Pericardium fibroblast (primary cell): ENCODE measurements at places on chromosomes 5 and 9. TPM values are rescaled to one million over a fixed set of nuclear protein-coding genes. Genes with fewer than 3 reads are reported as not detected.

Gene PCSK1
- total RNA-seq, result 1.4 TPM in 1 of 2 replicates, not detected in the other

Gene KLF9
- 48.2 and 68.5 TPM in 2 replicates for total RNA-seq

Gene ARSI
- total RNA-seq, result 3.3 and 7.2 TPM in 2 replicates

Gene GRIA1
- total RNA-seq, result 0.68 TPM in 1 of 2 replicates, not detected in the other

Gene ECM2
- total RNA-seq, result 11.4 and 20.9 TPM in 2 replicates

Gene SGCD
- 11.2 TPM in 2 replicates for total RNA-seq

Gene C9orf50
- not detected in 2 replicates for total RNA-seq

Gene CDH6
- total RNA-seq, result 0.26 and 1.6 TPM in 2 replicates

Gene IL3
- total RNA-seq, result not detected in 2 replicates

Gene ZNF354C
- 4.0 and 4.1 TPM in 2 replicates for total RNA-seq

Gene TAF1L
- not detected in 2 replicates for total RNA-seq

Gene MYOZ3
- 0.12 and 0.34 TPM in 2 replicates for total RNA-seq

Gene LCN1
- 0.58 TPM in 1 of 2 replicates, not detected in the other for total RNA-seq

Gene GMCL2
- total RNA-seq, result not detected in 2 replicates

Gene ACTBL2
- 0.35 TPM in 1 of 2 replicates, not detected in the other for total RNA-seq

Gene PCDHB5
- total RNA-seq, result 0.34 and 2.2 TPM in 2 replicates

Gene IL13
- not detected in 2 replicates for total RNA-seq

Gene SPATA6L
- total RNA-seq, result 1.0 TPM in 1 of 2 replicates, not detected in the other

Gene EDIL3
- total RNA-seq, result 31.6 and 73.9 TPM in 2 replicates

Gene ECSCR
- 1.0 and 1.5 TPM in 2 replicates for total RNA-seq

Gene ANKDD1B
- 0.09 and 1.1 TPM in 2 replicates for total RNA-seq

Gene CCDC127
- 5.2 and 5.6 TPM in 2 replicates for total RNA-seq

Gene PCDHA10
- total RNA-seq, result under 0.01 TPM in 2 replicates

Gene GFI1B
- not detected in 2 replicates for total RNA-seq

Gene LCN12
- not detected in 2 replicates for total RNA-seq

Gene SWI5
- 40.8 and 53.2 TPM in 2 replicates for total RNA-seq

Gene LTC4S
- total RNA-seq, result 34.0 and 76.1 TPM in 2 replicates

Gene MYO10
- 18.0 and 29.5 TPM in 2 replicates for total RNA-seq

Gene PHF24
- 0.12 and 1.0 TPM in 2 replicates for total RNA-seq

Gene PRR16
- 6.1 and 18.0 TPM in 2 replicates for total RNA-seq

Gene PTGDS
- total RNA-seq, result 304 and 428 TPM in 2 replicates

Gene BAAT
- 0.17 TPM in 1 of 2 replicates, not detected in the other for total RNA-seq

Gene TTC23L
- total RNA-seq, result under 0.01 TPM in 1 of 2 replicates, not detected in the other

Gene PTGER4
- total RNA-seq, result 7.7 and 11.1 TPM in 2 replicates

Gene GFRA3
- total RNA-seq, result not detected in 2 replicates

Gene FGF18
- total RNA-seq, result 0.60 TPM in 1 of 2 replicates, not detected in the other

Gene TEK
- total RNA-seq, result 5.1 and 14.2 TPM in 2 replicates

Gene ACSL6
- not detected in 2 replicates for total RNA-seq

Gene PPIC
- total RNA-seq, result 41.5 and 89.0 TPM in 2 replicates

Gene NRG2
- total RNA-seq, result 0.09 and 0.12 TPM in 2 replicates

Gene AFAP1L1
- total RNA-seq, result 17.1 and 23.3 TPM in 2 replicates
